Frontal cortex (tissue), 4 donors: ENCODE measurements at places on chromosomes 7 and 10.

DNA sequence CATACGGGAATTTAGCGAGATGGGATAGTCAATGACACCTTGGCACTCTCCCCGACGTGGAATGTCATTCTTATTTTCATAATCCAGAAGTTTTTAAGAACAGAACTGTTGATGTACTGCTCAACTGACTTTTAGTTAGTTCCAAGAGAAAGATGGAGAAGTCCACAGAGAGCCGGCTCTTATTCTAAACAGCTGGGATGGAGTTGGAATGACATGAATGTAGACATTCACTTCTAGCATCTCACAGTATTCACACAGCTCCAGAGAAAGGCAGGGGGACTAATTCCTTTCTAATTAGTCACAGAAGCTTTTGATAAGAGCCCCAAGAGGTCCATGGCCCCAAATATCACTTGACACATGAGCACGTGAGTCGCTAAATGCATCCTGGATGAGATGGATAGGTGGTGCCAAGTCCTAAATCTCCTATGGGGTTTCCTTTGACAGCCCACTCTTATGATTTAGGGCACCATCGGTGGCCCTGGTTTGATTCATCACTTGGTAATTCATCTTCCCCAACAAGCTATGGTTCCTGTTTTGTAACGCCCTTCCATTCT, 420.3 kb upstream of the AUTS2 start:
- DNase-seq: no peak

DNA sequence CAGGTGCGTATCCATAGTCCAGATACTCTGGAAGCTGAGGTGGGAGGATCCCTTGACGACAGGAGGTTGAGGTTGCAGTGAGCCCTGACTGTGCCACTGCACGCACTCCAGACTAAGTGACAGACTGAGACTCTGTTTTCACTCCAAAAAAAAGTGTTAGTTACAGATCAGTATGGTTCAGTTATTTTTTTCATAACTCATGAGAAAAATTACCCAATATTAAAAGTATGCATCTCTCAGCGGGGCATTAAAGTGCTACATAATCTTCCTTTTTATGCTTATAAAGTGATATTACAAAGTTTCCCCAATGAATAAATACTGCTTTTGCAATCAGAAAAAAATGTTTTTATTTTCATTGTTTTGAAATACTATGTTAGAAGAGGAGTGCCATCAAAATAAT, 147.9 kb downstream of the ZNF438 start:
- DNase-seq: no peak

GRCh38 chr10:82310839-82311238, 435.8 kb downstream of the NRG3 start:
- no peak for DNase-seq

DNA sequence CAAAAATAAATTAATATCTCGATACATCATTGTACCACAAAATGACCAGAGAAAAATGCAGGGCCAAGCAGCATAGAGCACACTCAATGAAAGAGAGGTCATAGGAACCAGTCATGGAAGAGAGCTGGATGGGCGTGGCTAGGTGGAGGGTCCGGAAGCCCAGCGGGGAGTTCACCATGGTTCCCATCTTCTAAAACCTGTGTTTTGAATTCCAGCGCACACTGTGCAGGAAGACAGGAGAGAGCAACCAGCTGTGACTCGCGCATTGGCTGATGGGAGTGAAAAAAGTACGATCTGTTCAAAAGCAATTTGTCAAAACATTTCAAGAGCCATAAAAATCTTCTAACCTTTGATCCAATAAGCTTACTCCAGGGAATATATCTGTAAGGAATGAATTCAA, 125.2 kb upstream of the NANOS1 start:
- no peak for DNase-seq

DNA sequence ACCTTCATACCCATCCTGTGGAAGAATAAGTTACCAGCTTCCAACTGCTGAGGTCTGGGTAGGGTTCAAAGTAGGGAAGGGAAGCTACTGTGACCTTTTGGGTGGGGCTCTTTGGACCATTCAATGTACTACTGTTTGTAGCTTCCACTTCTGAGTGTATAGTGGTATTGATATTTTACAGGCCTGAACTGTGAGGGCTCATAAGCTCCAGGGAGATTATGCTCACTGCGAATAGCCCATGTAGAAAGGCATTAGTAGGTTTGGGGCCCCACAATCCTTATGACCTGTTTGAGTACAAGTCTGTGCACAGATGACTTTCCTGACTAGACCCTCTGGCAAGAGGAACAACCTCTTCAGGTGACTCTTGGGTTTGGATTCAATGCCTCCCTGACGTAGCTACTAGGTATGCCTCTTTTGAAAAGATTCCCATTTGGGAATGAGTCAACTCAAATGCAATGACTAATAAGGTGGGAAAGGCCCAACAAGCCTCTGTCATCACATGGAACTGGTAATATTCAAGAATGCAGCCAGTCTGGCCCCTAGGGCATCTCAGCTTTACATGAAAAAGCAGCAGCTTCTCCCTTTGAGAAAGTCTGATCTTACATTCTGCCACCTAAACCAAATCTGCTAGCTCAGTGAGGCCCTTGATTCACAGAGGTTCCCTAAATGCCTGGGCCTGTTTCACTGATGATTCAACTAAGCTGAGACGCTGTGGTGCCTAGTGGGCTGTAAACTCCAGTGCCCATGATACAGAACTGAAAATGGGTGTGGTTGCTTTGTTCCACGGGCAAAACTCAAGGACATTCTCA, 79.8 kb downstream of the ABI1 start:
- no peak for DNase-seq
